ENCODE measurements at places on chromosomes 12 and 14.

- DNase-seq = peak; percentile 21
These were observed 7.0 kb downstream of the PPP1R12A start for GRCh38 chr12:79927772-79928474.

DNA sequence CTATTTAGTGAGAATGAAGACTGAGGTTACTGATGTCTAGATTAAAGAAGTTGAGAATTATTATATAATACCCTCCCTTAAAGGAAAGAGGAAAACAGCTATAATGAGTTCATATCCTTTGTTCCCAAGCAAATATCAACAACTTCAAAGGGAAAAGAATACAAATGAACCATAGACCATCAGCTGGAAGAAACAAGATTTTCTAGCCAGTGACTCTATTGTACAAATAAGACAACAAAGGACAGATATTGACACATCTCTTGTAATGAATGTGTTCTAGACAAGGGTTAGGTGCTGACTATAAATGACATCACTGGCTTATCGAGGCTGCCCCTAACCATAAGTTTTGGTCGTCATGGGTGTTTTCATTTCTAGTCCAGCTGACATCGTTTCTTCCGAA lies 48.2 kb downstream of the SLC38A4 start:
- no peak for DNase-seq

GRCh38 chr14:50796390-50796789 lies 34.6 kb downstream of the NIN start:
- no peak for DNase-seq

DNA sequence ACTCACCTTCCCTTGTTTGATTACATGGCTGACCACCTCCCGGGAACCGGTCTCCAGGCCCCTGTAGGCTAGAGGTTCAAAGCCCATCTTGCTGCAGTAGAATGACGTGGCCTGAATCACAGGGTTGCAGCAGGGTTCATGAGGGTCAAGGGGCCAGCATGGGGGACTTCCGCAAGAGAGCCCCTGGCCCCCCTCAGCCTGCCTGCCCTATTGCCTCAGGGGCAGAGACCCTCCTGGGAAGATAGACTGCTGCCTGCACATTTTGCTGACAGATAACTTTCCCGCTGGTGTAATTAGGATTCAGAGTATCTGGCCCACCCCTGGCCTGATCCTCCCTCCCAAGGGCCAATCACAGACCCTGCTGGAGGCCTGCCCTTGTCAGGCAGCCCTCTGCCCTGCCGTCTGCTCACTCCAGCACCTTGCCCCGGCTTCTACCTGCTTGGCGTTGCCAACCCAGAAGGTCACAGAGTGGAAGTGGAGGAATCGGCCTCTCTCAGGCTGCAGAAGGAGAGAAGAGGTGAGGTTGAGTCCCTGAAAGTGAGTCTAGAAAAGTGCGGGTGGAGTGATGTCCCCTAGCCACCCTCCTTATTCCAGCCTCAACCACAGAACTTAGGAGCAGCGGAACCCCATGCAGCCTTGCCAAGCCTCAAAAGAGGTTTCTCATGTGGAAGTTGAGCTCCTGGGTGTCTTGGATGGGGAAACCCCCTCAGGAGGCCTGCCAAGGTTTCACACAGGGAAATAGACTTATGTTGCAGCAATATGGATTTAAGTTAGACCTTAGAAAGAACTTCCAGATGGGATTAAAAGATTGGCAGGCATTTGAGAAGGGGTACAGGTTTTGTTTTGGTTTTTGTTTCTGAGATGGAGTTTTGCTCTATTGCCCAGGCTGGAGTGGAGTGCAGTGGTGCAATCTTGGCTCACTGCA lies 1.1 kb downstream of the HPD start:
- DNase-seq = no peak

GRCh38 chr12:93612776-93613175 lies 40.3 kb downstream of the SOCS2 start:
- no peak for DNase-seq

DNA sequence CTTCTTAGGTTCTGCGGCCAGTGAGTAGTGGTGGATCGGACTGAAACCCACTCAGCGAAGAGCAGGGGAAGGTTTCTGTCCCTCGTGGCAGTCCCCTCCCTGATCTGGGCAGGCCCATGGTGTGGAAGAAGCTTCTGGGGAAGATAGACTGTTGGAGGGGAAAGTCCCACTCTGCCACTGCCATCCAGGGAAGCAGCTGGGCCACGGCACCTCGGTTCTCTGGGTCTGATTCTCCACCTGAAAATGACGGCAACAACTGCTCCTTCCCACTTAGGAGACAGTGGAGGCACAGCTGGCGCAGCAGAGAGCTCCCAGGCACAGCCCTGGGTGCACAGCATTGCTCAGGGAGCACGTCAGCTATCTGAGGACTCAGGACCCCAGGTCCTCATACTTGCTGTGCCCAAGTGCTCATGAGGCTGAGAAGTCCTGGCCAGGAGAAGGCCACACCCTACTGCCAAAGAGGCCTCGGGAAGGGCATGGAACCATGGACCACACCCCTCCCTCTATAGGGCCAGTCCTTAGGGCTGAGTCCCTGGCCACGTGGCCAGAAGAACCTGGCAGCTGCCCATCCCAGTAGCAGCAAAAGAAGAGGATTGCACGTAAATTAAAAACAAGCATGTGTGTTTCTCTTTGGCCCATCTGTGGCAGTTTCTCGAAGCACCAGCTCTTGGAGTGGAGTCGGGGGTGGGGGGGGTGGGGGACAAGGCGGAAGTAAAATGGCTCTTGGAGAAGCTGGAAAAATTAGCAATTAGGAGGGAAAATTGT lies 85.3 kb upstream of the BCL11B start:
- DNase-seq = no peak

GRCh38 chr12:101803978-101804377 lies 26.8 kb downstream of the GNPTAB start:
- DNase-seq = no peak

DNA sequence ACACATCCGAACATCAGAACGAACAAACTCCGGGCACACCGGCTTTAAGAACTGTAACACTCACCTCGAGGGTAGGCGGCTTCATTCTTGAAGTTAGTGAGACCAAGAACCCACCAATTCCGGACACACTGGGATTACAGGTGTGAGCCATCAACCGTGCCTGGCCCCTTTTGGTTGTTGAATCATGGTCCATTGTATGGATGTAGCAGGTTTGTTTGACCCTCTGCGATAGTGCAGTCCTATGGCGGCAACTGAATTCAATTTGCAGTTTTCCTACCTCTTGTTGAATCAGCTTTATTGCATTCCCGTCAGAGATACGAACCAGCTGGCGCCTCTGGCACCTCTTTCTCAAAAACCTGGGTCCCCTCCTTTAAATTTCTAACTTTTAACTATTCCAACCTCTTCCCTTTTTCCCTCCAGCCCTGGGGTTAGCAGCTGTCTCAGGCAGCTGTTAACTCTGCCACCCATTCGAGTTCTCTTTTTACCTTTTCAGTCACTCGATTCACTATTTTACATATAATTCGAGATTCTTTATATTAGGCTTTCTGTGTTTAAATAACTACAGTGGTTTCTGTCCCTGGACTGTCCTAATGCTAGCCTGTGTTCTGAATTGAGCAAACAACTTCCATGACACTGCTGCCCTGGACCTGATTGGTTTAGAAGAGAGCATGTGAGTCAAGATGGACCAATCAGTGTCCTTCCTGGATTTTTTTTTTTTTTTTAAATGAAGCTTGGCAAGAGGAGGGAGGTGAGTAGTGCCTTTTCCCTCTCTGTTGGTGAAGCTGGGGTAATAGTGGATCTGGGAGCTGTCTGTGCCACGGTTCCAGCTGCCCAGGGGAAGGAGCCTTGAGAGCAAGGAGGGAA lies 261.5 kb downstream of the PCNX1 start:
- no peak for DNase-seq

DNA sequence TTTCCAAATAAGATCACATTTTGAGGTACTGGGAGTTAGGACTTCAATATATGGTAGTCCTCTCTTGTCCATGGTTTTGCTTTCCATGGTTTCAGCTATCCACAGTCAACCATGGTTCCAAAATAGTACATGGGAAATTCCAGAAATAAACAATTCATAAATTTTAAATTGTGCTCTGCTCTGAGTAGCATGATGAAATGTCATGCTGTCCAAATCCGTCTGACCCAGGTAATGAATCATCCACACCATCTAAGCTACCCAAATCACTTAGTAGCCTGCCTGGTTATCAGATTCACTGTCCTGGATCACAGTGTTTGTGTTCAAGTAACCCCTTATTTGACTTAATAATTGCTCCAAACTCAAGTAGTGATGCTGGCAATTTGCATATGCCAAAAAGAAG lies 197.9 kb downstream of the TMTC3 start:
- DNase-seq = no peak

GRCh38 chr12:88867510-88867909 lies 287.2 kb upstream of the KITLG start:
- no peak for DNase-seq

- DNase-seq = no peak
These were observed 206.5 kb downstream of the CALM1 start for GRCh38 chr14:90603336-90603735.

DNA sequence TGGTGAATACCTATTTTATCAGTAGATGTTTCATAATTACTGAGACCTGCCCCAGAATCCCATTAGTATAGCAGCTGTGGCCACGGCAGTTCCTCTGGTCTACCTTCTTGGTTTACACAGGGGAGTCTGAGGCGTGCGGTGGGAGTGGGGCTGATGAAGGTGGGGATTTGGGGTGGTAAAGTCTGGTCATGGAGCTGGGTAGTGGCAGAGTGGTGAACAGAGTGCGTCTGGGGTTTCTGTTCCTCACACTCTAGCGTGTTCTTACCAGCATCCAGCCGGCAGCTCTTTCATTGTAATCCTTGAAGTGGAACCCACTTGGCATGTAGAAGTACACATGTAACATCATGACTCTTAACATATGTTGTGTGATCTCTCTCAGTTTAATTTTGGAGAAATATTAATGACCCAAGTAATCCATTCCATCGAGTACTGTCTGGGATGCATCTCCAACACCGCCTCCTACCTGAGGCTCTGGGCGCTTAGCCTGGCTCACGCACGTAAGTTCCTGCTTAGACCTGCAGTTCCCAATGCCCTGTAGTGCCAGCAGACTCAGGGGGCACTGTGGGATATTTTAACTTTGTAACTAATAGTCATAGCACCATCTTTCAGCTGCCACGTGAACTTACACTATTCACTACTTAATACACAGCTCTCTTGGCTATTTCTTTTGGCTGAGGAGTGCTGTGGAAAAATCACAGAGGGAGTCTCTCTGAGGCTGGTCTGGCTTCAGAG lies 7.9 kb upstream of the DNAH10 start:
- DNase-seq = no peak

DNA sequence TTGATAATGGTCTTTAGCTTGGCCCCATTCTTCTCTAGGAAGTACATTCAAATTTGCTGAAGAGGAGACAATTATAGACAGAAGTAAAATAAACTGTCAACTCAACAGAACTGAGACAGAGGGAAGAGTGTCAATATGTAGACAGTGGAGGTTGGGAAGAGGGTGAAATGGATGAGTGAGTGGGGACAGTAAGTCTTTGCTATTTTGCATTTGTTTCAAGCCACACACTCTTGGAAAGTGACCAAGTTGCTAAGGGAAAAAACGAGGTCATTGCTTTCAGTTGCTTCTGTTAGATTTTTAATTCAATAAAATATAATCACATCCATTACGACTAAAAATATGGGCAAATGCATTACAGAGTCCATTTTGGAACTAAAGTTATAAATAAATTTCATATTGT lies 47.8 kb downstream of the BTBD7 start:
- DNase-seq = no peak

GRCh38 chr12:79933043-79933442 lies 1.9 kb downstream of the PPP1R12A start:
- DNase-seq = no peak

GRCh38 chr12:122412851-122413433 lies 9.5 kb downstream of the CLIP1 start:
- DNase-seq = no peak

- DNase-seq = no peak
These were observed 565 bp downstream of the CEP83 start for GRCh38 chr12:94458877-94459727.

DNA sequence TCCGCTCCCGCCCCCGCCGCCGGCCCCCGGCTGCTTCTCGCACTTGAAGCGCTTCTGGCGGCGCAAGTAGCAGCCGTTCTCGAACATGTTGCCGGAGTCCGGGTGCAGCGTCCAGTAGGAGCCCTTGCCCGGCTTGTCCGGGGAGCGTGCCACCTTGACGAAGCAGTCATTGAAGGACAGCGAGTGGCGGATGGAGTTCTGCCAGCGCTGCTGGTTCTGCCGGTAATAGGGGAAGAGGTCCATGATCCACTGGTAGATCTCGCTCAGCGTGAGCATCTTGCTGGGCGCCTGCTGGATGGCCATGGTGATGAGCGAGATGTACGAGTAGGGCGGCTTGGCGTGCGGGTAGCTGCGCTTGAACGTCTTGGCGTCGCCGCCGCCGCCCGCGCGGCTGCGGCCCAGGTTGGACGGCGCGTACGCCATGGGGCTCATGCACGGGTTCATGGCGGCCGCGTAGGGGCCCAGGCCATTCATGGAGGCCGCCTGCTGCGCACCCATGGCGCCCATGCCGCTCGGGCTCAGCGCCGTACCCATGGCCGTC lies 3.0 kb downstream of the FOXA1 start:
- no peak for DNase-seq

DNA sequence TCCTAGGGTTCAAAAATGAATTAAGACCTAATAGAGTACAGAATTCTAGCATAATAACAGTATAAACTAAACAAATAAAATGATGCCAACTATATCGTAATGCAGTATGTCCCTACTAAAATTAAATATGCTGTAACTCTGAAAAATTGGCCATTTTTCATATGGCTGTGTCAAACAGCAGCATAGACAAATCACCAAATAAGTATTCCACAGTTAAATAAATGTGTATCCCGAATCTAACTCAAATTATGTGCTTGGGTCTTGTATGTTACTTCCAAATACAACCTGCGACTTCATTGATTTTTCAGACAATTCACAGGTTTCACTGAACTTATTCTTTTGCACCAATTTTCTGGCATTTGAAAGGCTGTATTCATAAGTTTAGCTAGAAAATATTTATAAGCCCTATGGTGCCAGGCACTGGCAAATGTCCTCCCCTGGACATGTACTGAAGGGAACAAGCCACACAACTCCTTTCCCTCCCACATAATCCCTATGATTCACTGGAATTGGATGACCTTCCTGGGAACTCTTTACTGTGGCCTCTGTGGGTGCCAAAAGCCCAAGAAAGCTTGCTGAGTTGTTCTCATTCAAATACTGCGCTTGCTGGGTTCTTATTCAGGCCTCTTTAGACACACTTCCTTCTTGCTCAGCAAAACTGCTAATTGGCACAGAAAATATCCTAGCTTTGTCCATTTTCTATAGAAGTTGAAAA lies 108.8 kb downstream of the KITLG start:
- no peak for DNase-seq

GRCh38 chr12:4663971-4664505 lies 15.1 kb downstream of the NDUFA9 start:
- DNase-seq = no peak

GRCh38 chr12:71195338-71195896 lies 37.6 kb upstream of the TSPAN8 start:
- DNase-seq = no peak

DNA sequence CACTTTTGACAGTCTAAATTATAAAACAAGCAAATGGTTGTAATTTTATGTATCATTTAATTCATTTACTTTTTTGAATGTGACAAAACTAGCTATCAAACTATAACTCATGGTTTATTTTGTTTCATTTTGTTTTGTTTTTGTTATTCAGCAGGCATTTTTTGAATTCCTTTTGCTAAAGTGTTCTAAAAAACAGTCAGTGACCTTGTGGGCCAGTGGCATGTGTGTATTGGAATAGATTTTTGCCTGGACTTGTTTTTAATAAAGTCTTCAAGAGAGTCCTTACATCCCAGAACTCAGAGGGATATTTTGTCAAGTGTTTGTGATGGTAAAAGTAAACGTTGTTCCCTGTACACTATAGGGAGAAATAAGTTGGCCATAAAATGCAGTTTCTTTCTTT lies 369.7 kb upstream of the SYT1 start:
- DNase-seq = no peak

GRCh38 chr14:82511399-82511798 lies 977.7 kb upstream of the SEL1L start:
- DNase-seq = no peak

Data from activated T-cell treated with anti-CD3 and anti-CD28 coated beads, Interleukin-2, amount 50 U/mL, for 4 hours (primary cell).